Astrocyte (in vitro differentiated cells and primary cell): ENCODE measurements at places on chromosomes 2 and 18.

GRCh38 chr2:231682603-231683291 is 25.6 kb upstream of the PTMA start:
- no peak for DNase-seq

GRCh38 chr2:142725386-142725785 is 152.1 kb upstream of the KYNU start:
- DNase-seq, result no peak

DNA sequence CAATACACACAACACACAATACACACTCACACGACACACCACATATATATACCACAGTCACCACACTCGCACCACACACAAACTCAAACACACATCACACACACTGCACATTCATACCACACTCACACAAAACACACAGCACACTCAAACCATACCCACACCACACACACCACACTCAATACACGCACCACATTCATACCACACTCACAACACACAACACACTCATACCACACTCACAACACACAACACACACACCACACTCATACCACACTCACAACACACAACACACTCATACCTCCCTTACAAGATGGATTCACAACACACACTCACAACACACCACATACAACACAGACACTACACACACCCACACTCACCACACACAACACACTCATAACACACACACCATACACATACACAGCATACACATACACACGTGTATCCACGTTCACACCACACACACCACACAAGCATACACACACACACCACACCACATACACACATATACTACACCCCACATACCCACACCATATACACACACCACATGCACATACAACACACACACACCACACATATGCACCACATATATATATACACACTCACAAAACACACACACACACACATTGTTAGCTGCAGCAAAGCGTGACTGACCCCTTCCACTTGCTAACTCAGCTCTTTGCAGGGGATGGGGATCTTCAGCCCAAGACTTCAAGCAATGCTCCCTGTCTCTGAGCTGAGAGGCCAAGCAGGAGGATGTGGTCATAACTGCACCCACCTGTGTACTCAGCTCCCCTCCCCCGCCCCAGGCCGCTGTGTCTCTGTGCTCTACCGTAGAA is 59.0 kb downstream of the SDC1 start:
- no peak for DNase-seq

DNA sequence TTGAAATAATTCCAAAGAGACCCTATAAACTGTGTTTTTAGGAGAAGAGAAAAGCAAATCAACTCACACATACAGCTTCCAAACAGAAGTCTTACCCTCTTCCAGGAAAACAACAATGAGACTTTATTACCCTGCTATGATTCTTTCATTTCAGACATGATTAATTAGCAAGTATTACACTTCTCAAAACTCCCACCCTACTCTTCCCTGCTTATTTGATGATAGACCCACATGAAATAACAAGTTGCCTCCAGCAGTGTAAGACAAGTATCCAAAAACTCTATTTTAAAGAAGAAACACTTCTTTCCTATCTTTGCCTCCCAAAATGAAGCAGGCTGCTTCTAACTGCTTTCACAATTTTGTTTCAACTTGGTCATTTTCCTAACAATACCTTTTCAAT is 4.1 kb downstream of the FIGN start:
- no peak for DNase-seq

DNA sequence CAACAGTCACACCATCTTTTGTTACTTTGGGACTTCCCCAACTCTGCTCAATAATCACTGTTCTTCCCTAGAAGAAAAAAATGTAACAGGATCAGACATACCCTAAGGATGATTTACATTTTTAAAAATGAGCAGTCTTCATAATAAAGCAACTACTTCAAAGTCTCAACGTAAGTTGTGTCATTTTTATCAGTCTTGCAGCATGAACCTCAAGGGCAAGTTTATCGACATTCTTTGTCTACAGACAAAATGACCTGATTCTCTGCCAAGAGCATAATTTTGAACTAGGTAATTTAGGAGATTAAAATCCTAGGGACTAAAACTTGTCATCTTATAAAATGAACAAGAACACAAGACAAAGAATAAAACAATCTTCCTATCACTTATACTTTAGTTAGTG is 2.3 kb downstream of the HSPD1 start:
- no peak for DNase-seq
